ENCODE measurements at places on chromosomes 7 and 10.

DNA sequence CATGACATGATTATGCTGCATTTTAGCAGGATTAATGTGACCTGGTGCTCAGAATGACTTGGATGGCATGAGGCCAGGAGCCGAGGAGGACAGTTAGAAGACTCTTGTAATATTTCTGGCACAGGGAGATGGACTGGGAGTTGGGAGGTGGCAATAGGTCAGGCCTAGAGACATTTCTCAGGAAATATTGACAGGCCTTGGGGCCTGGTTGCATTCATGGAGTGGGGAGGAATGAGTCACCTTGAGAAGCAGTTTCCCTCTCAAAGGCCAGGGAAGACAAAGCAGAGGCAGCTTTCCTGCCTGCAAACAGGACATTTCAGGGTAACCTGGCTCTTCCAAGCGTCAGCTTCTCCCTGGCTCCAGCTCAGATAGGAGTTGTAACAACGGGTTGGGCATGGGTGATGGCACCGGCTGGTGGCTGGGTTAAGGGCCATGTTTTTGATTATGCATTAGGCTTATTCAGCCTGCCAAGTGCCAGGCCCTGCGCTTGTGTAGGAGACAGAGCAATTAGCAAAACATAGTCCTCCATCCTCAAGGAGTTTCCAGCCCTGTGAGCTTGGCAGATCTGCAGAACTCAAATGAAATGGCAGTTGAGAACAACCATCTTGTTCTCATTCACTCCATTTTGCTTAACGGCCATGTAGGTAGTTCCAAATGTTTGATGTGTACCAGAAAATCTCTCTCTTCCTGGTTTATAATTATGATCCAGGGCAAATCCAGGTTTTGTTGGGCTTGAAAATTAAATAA lies 38.2 kb downstream of the HK1 start:
- no peak for DNase-seq

- no peak for DNase-seq
Observed at GRCh38 chr10:118818621-118819221, 64.0 kb upstream of the CACUL1 start.

DNA sequence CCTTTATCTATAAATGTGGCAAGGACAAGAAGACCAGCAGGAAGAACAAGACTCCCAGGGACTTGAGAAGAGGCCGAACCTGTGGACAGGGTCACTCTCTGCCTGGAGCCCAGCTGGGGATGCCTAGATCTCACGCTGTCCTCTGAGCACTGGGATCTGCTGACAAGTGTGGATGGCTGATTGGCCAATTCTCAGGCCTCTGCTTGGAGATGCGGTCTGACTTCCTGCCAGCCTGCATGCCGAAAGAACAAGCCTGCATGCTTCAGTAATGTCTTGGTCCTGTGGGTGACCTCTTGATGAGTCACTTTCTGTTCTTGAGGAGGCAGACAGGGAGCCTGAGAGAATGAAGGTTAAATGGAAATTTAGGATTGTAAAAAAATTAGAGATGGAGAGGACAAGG lies 84.7 kb downstream of the TMEM178B start:
- no peak for DNase-seq

DNA sequence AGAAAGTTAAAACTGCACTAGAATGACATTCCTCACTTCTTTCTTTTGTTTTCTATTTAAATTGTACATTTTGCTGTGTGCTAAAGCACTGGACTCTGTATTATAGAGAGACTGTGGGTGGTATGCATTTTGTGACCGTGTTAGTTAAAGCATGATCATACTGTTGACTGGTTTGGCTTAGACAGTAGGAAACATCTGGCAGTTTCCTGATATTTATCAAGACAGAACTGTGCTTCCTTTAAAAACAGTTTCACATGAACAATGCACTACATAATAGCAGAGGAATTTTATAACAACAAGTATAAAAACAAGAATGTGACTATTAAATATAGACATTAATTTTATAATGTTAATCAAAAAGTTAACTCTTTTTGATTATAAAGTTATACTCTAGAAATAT lies 23.1 kb downstream of the GNG11 start:
- no peak for DNase-seq

DNA sequence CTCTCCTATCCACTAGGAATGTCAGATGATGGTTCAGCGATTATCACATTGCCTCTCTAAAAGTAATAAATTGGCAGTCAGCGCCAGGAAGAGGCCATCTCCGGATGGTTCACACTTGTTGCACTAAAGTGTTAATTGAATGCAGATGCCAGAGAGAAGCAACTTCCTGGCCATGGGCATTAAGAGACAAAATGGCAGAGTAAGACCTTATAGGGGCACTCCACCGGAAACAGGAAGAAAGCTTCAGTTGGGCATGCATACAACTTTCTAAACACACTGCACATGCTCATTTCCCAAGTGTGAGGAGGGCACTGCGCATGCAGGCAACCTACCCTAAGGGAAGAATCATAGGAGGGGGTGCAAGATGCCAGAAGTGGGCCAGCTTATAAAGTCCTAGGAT lies 71.7 kb upstream of the AUTS2 start:
- no peak for DNase-seq

- no peak for DNase-seq
Observed at GRCh38 chr7:30817371-30817767, 46.2 kb downstream of the MINDY4 start.

DNA sequence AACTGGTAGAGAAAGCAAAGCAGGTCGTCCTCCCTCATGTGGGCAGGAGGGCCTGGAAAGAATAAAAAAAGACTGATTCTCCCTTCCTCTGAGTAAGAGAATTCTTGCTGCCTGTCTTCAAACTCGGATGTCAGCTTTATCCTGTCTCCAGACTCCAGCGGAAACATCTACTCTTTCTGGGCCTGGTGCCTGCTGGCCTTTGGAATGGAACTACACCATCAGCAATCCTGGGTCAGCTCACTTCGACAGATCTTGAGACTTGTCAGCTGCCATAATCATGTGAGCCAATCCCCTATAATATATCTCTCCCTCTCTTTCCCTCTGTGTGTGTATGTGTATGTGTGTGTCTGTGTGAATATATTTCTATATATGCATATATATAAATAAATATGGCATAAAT lies 411.0 kb upstream of the DPP6 start:
- DNase-seq, result no peak

- no peak for DNase-seq
Observed at GRCh38 chr10:98376485-98376884, 38.5 kb downstream of the PYROXD2 start.

- no peak for DNase-seq
Observed at GRCh38 chr10:75916906-75917305, 485.5 kb downstream of the LRMDA start.

DNA sequence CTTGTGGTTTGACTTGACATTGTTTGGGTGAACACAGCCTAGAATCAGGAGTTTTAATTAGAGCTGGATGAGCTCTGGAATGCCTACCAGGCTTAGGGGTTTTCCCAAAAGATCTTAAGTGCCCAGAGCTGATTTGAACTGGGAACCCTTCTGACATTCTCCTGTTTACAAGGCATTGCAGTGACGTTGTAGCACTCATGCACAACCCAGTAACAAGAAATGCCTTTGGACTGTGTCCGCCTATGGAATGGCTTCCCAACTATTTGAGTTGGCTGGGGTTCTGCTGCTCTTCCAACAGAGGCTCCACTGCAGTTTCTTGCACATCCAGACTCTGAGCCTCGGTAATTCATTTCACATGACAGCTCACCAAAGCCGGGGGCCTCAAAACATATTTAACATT lies 76.7 kb upstream of the MKX start:
- DNase-seq, result no peak

GRCh38 chr10:27242951-27243551 lies 2.5 kb upstream of the ACBD5 start:
- DNase-seq, result peak; percentile 45

- no peak for DNase-seq
Observed at GRCh38 chr7:84998665-84999064, 188.2 kb downstream of the SEMA3D start.

DNA sequence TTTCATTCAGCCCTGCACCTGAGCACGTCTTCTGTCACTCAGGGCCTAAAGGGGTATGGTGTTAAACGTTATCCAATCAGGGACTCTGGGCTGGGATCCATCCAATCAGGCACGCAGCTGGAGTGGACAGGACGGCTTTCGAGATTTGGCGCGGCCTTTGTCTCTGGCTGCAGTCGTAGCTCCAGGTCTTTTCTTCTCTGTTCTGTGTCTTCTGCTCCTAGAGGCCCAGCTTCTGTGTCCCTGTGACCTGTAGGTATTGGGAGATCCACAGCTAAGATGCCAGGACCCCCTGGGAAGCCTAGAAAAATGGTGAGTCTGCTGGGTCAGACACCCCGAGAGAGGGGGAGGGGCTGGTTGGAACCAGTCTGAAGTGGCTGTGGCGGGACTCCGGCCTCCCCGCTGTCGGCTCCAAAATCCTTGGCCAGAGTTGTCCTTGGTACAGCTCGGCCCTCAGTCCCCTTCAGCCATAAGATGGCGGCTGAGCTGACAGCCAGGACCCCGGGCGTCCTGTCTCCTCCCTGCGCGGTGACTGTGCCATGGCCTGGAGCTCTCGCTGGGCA lies 11.7 kb upstream of the ZNF680 start:
- DNase-seq, result no peak

DNA sequence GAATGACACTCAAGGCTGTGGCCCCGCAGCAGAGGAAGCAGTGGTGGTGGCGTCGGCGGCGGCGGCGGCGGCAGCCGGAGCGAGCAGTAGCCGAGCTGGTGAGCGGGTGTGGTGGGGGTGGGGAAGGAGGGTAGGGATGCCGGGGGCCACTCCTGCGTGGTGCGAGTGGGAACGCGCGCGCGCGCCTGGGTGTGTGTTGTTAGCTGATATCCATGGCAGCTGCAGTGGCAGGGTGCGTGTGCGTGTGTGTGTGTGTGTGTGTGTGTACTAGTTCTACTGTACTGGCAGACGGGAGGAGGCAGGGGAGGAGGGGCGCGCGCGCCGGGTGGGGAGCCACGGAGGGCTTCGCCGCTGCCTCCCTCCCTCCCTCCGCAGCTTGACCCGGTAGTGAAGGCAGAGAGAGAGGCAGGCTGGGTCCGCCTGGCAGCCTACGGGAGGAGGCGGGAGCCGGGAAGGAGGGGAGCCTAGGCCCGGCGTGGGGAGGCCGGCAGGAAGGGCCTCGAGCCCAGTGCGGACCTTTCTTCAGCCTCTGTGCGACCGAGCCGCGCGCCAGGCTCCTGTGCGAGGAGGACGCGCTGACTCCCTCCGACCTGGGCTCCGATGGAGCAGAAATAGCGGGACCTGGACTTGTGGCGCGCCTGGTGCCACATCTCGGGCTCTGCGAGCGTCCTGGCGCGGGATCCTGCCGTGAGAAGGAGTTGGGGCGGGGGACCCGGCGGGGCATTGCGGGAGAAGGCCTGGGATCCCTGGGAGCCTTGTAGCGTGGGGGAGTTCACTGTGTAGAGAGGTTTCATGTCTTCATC lies at the start of gene MAGI2:
Gene MAGI2 (minus strand): TSS at position 110 of the 803 bp plus-strand sequence. CDS start 347 bp downstream, outside the sequence.
- no peak for DNase-seq

DNA sequence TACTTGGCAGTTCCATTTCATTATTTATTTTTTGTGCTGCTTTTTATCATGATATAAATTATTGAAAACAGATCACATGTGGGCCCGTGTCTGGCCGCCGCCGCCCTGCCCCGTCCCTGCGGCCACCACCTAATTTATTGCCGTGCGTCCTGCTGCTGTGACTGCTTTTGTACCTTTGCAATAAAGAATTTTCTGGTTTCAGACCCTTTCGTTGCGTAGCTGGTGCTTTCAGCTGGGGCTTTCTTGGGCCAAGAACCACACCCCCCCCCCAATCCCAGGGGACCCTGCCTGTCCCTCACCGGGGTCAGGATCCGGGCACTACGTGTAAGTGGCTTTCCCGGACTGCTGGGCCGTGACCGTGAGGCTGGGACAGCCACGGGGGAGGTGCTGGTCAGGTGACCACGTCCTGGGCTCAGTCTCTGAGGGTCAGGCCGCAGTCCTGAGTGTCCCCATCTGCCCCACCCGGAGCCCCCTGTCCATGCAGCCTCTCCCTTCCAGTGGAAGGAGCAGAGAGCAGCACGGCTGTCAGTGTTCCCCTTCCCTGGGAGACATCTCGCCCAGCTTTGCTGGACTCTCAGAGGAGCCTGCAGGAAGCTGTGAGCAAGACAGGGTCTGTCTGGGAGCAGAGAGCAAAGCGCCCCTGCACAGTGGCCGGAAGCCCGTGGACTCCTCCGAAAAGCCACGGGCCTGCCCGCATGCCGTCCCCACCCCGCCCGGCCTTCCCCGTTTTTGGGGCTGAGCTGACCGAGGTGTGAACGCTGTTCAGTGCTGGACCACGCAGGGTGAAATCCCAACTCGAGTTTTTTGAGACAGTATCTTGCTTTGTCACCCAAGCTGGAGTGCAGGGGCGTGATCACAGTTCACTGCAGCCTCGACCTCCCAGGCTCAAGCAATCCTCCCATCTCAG lies 12.6 kb downstream of the MAFK start:
- DNase-seq, result no peak

- DNase-seq, result no peak
Observed at GRCh38 chr10:4635388-4635787, 190.6 kb upstream of the AKR1E2 start.

DNA sequence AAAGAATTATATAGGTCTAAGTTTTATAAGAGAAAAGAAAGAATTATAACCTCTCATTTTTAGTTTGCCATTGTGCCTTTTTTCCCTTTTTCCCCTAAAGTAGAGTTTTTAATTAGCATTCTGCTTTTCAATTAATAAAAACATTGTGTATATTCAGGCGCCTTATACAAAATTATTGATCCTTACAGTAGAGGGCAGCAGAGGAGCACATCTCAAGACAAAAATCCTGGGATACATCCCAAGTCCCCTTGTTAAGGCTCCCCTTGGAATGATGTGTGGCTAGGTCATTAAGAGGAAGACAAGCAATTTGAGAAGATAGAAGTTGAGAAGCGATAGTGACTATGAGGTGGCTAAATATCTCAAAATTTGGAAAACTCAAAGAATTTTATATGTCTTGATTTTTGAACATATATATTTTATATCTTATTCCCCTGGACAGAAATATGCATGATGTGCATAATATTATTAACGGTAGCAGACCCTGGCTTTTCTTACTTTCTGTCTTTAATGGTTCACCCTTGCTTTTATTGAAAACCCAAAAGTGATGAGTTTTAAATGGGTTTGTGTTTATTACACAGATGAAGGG lies 19.1 kb upstream of the TPK1 start:
- no peak for DNase-seq

GRCh38 chr7:84122582-84123360 lies 71.8 kb downstream of the SEMA3A start:
- DNase-seq, result no peak

GRCh38 chr7:112858838-112859237 lies 68.6 kb upstream of the TMEM168 start:
- DNase-seq, result no peak

DNA sequence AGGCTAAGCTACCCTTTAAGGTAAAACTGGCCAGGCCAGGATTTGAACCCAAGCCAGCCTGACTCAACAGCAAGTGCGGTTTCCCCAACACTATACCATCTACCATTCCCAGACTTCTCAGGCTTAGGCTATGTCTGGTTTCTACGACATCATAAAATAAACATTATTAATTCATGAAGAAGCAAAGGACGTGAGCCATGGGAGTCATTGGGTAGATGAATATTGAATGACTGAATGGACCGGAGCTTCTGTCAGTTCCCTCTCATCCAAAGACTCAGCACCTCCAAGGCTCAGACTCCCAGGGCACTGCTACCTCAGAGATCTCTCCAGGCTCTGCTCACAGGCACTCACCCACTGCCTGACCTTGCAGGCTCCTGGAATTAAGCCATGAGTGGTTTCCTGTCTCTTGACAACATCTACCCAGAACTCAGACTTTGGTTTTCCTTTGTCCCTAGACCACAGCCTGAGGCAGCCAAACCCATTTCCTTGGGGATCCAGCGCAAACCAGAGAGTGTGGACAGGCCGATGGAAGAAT lies 64.6 kb upstream of the STEAP1B start:
- no peak for DNase-seq

GRCh38 chr10:110006358-110007160 lies 1.2 kb upstream of the ADD3 start:
- no peak for DNase-seq

All from activated T-helper 9 cell treated with anti-CD3 and anti-CD28 coated beads, Interleukin-2, amount 50 U/mL, for 16 hours (primary cell).